ENCODE measurements at places on chromosomes 5 and 9.

DNA sequence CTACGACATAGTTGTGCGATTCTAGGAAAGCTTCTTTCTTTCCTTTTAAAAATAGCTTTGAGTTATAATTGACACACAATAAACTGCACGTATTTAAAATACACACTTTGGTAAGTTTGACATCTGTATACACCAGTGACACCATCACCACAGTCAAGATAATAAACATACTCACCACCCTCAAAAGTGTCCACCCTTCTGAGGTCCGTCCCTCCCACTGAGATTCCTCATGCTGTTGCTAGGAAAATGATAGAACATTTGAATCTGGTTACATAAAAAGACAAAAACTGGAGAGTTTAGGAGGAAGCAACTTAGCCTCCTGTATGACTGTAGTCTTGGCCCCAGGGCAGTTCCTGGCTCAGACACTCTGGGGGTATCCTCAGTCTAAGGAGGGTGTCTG, 17.2 kb downstream of the S100Z start:
- no peak for DNase-seq

DNA sequence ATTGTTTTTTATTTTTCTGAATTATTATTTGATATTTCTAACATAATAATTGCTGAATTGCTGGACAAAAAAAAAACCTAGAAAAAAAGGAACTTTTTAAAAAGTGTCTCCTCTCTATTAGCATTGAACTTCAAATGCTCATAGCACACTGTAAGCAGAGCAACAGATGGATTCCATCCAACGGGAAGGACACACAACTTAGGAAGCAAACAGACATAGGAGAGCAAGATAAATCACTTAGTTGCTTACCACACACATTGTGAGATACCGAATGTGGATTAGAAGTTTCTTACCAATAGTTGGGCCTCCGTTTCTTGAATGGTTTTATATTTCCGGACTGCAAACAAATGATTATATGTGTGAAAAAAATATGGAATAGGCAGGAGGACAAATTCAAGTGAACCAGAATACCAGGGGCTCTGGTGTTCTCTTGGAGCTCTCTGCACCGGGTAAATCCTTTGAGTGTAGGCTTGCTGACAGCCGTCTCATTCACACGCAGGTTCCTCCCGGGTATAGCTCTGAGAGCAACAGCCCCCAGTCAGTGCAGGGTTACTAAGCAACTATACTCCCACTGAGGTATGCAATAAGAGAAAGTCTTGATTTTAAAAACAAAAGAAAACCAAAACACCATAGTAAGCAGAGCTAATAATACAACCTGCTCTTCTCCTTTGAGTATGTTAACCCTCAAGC, 217.6 kb downstream of the TMEM167A start:
- no peak for DNase-seq

- no peak for DNase-seq
Measured at GRCh38 chr5:142441616-142442015, 116.8 kb upstream of the SPRY4 start.

GRCh38 chr9:73515216-73515615, 363.6 kb downstream of the ANXA1 start:
- no peak for DNase-seq

- no peak for DNase-seq
Measured at GRCh38 chr5:92544036-92544435, 1037.0 kb downstream of the NR2F1-AS1 start.

DNA sequence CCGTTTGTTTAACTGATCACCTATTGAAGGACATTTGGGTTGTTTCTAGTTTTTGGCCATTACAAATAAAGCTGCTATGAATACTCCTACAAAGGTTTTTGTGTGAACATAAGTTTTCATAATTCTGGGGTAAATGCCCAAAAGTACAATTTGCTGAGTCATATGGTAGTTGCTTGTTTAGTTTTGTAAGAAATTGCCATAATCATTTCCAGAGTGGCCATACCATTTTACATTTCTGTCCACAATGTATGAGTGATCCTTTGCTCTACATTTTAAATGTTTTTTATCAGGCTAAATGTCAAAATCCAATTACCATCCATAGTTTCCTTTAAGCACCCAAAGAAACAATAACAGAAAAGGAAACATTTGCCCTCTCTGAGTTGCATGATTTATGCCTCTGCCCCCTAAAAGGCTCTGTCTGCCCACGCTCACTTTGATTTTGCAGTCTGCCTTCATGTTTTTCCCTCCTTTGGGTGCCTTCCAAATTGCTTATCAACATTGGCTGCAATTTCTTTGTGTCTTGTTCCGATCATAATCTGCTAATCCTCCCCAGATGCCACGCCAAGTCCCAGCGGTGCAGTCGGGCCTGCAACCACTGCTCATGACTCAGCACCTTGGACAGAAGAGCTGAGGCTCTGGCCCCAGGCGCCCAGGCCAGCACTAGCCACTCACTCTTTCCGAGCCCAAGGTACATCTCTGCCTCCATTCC, 339.2 kb downstream of the PIK3R1 start:
- DNase-seq = peak; percentile 46

DNA sequence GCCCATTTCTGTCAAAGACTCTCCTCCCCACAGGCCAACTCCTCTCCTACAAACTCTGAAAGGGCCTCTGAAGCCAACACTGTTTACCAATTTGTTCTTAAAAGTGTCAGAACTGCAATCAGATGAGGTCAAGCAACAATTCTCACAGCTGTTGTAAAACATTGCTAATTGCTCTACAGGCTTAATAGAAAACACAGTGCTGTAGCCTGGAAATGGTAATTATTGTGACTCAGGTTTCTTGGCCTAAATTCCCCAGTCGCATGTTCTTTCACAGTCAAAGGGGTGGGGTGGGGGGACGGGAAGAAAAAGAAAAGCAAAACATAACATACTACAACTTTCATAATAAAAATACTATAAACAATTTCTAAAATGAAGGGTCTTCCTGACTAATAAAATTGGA, 343.2 kb downstream of the DMAC1 start:
- no peak for DNase-seq

GRCh38 chr5:139415869-139416268, 12.0 kb upstream of the SPATA24 start:
- no peak for DNase-seq

DNA sequence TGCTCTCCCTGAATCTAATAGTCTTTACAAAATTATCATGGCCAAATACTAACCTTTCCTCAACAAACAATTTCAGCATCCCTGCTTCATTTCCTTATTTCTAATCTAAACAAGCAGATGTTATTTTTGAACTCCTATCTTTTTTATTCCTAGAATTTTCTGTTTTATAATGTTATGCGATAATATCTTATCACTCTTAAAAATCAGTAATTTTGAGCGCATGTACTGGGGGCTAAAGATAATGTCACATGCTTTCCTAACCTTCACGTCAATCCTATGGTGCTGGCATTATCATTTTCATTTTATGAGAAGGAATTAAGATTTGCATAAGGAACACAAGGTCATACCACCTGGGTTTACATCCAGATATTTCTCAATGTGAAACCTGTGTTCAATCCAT, 648.0 kb downstream of the BRINP1 start:
- DNase-seq = no peak

- no peak for DNase-seq
Measured at GRCh38 chr5:142883025-142883424, 112.8 kb downstream of the ARHGAP26 start.

- DNase-seq = no peak
Measured at GRCh38 chr9:123555646-123556045, 199.6 kb downstream of the CRB2 start.

DNA sequence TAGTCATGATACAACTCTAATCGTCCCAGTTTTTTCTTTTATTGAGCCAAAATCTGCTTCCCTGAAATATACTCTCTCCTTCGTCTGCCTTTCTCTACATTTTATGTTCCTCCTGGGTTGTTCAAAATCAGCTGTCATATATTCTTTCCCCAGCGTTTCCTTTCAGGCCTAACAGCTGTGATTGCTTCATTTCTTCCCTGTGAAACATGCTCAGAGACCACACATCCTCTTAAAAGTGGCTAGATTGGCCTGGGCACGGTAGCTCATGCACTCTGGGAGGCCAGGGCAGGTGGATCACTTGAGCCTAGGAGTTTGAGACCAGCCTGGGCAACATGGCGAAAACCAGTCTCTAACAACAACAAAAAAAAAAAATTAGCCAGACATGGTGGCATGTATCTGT, 25.1 kb downstream of the NFX1 start:
- DNase-seq = no peak

DNA sequence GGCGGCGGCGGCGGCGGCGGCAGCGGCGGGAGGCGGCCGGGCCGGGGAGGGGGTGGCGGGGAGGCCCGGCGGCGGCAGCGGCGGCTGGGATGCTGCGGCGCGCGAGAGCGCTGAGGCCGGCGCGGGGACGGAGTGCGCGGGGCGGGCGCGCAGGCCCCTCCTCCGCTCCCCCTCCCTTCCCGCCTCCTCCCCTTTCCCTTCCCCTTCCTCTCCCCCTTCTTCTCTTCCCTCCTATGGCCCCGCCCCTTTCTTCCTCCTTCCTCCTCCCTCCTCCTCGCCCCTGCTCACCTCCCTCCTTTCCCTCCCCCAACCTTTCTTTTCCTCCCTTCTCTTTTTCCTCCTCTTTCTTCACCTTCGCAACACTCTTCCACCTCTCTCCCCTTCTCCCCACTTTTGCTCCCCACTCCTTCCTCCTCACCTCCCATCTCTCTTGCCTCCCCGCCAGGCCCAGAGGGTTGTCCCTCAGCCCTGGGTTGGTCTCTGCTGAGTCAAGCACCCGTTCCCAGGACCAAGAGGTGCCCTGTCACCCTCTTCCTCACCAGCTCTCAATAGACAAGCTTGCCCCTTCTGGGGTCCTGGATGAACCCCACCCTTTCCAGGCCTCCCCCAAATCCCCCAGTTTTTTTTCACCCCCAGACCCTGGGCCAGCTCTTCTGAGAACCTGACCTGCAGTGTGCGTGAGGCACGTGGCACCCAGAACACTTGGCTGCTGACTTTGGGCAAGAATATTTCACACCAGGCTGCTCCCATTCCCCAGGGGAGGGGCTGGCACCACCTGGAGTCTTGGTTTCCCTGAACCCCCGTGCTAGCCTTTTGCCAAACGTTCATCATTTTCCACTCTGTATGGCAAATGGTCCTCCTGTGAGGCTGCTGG, at the start of gene SEMA4D:
Gene SEMA4D, minus strand, starts transcription at position 136 of the 874 bp plus-strand sequence. CDS start 92,657 bp downstream, outside the sequence.
- DNase-seq = peak; percentile 68

GRCh38 chr5:58548068-58548467, 34.8 kb upstream of the RAB3C start:
- no peak for DNase-seq

DNA sequence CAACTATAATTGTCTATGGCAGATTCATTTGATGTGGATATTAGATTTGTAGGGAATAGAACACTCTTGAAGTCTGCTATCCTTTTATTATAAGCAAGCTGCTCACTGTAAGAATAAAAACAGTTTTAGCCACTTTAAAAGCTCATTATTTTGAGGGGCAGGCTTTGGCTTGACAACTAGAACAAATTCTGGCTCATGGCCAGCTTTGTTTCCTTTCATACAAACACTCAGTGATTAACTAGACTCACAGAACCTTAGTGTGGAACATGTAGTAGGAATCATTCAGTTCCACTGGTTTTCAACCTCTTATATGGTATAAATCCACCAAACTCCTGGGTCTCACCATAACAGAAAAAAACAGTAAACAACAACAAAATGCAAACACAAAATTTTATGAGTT, 27.4 kb upstream of the CEP120 start:
- DNase-seq = peak; percentile 10

GRCh38 chr9:8134635-8135034, 335.1 kb upstream of the DMAC1 start:
- no peak for DNase-seq

GRCh38 chr9:125966959-125967711, 220.0 kb downstream of the PBX3 start:
- DNase-seq = no peak

DNA sequence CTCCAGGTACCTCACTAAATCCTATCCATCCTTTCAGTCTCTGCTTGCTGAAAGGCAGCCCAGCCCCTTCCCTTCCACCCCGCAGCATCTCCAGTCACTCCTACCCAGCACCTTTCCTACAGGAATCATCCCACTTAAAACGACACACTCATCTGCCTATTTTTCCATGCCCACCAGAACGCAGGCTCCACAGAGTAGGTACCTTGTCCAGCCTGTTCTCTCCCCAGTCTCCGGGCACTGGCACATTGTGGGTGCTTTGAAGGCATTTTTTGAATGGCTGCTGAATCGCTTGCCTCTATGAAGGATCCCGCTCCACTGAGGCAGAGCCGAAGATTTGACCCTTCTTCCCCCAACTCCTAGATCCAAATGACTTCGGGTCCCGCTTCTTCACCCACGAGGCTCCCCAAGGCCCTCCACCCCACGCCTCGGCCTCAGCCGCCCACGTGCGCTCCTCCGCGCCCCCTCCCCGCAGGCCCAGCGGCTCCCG, 15.6 kb downstream of the LHX6 start:
- DNase-seq = no peak

GRCh38 chr5:51159164-51159563, 224.1 kb upstream of the ISL1 start:
- no peak for DNase-seq

DNA sequence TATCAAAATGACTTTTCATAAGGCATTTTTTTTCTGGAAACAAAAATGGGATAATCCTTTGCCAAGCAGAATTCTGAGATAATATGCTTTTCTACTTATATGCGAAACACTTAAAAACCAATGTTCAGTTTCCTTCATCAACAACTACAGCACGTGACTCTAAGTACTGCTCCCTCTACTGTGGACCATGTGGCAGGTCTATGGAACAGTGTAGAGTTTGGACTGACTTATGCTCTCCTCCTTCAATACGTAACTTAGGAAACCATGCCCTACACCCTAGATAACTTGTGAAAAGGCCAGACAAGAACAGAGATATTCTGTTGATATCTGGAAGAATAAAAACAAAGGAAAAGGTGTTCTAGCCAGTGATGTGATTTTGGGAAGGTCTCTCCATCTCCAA, 111.3 kb upstream of the GNA14 start:
- DNase-seq = no peak

GRCh38 chr5:119309326-119309725, 46.5 kb upstream of the TNFAIP8 start:
- no peak for DNase-seq

DNA sequence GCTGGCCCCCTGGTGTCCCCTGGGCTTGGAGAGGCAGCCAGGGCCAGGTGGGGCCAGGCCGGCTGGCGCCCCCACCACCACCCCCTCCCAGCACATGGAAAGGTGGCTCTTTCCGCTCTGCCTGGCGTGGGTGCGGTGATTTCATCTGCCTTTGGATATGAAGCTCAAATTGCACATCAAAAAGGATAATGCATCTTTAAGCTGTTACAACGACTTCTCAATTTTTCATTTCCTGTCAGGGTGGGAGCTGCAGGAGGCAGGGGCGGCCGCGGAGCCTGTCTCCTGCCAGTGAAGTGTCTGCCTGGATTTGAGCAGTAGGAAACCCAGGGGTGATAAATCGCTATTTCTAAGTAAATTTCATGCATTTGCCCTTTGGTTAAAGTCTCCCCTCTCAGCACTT, 169.2 kb upstream of the MVB12B start:
- no peak for DNase-seq

DNA sequence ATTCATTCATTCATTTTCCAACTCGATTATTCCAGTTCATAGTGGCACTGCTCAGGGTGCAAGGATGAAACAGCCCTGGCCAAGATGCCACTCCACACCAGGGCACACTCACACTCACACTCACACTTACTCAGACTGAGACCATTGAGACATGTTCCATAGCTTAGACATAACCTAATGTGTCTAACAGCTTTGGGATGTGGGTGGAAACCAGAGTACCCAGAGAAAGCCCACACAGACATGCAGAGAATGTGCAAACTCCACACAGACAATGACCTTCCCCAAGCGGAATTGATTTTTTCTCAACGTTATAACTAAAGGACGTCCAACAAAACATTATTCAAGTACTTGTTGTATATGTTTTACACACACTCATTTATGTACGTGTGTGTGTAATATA, 1363.5 kb downstream of the EFNA5 start:
- DNase-seq = no peak

- DNase-seq = peak; percentile 65
Measured at GRCh38 chr5:672329-673160, 20.6 kb downstream of the TPPP start.

All from RWPE1 (cell line).